ENCODE measurements at places on chromosomes 2 and 18. TPM values are rescaled to one million over a fixed set of nuclear protein-coding genes. Genes with fewer than 3 reads are reported as not detected.

Gene ZNF892
- 4.3 TPM for total RNA-seq

- DNase-seq: no peak
Measured at GRCh38 chr18:49490246-49490762, 3.3 kb upstream of the C18orf32 start.

- DNase-seq: no peak
Measured at GRCh38 chr2:106547164-106547903, 60.2 kb downstream of the CD8B2 start.

DNA sequence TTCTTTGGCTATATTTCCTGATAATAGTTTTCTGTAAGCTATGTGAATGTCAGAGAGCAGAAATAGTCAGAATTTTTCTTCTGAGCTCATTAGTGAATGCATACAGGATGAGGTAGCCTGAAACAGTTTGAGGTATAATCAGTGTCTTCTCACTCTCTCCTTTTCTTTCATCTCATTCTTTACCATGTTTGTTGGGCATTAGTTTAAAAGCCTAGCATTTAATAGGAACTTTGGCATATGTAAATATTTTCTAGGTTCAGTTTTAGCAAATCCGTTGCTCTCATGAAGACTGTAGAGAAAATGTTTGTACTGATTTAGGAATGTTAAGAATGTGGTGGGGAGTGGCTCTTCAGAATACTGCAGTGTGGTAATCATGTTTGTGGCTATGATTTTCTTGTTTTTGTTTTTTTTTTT, 119.4 kb downstream of the PARD3B start:
- no peak for DNase-seq

DNA sequence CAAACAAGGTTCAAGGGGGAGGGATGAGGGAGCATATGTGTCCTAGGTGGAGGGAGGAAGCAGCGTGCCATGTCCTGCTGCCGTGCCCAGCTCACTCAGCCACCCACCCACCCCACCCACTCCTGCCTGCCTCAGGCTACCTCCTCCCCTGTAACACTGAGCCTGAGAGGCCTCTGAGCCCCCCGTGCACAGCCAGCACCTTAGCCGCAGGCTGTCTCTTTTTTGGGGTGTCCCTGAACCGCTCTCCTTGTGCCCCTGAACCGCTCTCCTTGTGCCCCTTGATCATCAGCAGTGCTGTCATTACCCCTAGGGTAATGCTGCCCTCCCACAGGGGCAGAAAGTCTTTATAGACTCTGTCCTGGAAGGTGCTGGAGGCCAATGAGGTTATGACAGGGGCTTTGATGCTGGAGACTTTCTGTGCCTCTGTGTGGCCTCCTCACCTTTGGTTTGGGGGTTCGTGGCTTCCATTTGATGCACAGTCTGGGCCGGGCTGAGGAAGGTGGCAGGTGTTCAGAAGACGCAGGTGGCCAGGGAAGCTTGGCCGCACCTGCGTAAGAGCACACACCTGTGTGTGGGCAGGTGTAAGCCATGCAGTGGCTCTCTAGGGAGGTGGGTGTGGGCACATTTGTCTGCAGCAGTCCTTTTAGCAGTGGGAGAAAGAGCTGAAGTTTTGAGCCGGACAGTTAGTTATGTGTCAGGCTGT, 140.0 kb downstream of the SEPTIN10 start:
- no peak for DNase-seq

Gene FKBP7
- 28.0 TPM for total RNA-seq

Gene MARCO
- 29.2 TPM for total RNA-seq

Gene MYL12A
- total RNA-seq: 414 TPM

DNA sequence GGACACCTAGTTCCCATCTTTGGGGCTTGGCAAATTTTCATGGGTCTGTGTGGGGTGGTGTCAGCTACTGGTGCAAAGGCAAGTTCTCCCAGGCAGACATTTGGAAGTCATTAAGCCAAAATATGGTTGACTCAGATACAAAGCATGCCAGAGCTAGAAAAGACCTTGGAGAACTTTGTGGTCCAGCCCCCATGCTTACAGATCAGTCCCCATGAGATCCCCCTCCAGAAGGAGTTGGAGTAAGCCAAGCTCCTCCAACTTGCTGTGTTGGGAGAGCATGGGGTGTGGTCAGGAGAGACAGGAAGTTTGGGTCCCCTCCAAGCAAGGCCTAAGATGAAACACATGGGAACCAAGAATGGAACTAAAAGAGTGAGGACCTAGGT, 224.5 kb downstream of the CYP26B1 start:
- DNase-seq: no peak

Data from aorta (tissue), 5 donors.